ENCODE measurements at places on chromosomes 1 and 21.

DNA sequence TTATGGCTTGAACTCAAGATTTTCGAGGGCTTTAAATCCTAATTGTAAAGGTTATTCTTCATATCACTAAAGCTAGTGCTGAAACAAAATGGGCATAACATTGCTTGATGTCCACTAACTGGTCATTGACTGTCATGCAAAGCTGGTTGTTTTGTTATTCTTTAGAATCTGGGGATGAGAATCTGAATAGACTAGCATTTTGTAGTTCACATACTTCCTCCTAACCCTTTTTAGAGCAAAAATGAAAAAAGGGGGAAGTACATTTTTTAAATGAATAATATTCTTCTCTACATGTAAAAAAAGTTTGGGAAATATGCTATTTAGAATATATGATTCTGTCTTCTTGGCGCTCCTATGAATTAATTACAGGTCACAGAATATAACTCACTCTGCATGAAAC lies 72.2 kb upstream of the HMCN1 start:
- DNase-seq, result no peak

GRCh38 chr1:36562181-36562685 lies 79.5 kb upstream of the CSF3R start:
- no peak for DNase-seq

DNA sequence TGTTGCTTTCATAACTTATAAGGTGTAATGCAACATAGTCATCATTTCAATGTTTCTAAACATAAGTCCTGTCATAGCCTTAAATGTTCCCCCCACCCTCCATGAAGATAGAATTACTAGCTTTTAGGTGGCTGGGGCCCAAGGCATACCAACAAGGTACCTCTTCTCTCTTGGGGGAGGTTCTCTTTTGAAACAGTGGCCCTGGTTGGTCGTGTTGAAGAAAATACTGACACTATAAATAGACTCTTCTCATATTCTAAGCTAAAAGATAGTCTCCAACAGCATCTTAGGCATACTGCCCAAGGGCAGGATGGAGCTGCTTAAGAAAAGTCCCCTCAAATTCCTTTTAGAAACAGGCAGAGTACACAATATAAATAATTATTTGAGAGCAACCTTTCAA lies 255.0 kb downstream of the FAF1 start:
- no peak for DNase-seq

DNA sequence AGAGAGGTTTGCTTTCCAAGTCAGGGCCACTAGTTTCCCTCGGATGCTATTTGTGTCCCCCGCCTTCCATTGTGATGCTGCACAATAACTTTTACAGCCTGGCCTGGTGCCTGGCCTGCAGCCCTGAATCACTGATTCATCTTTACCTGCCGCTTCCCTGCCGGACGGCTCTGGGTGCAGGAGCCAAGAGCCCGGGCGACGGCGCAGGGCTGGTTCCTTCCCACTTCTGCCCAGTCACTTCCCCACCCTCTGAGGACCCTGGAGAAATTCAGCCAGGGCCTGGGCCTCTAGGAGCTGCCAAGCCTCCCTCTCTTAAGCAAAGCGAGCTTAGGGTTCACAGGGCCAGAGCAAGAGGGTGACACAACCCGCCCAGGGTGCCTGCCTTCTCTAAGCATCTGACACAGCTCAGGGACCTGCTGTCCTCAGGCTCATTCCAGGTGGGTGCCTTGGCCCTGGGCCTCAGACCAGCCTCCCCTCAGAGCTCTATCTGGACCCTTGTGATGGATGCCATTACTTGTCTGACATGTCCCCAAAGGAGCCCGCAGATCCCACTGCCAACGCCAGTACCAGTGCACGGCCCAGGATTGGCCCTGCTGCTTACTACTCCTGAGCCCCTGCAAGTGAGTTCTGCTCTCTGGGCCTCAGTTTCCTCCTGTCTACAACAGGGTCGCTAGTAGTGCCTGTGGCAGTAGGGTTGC lies 381.0 kb upstream of the VAMP3 start:
- DNase-seq, result no peak

DNA sequence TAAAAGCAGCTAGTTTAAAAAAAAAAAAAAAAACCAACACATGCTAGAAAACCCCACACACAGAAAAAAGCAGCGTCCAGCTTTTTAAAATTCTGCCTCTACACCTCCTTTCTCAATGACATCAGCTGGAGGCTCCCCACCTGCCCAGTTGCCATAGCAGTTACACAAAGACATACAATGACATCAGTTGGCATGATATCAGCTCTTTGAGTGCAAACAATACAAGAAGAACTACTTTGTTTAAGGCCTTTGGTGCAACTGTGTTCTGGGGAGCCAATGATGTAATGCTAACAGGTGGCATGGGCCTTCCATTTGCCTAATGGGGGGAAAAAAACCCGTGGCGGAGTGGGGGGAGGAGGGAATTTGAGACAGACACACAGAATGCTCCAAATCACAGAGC lies 32.9 kb downstream of the DUSP10 start:
- DNase-seq, result no peak

GRCh38 chr1:72284084-72284347 lies 1.7 kb upstream of the NEGR1 start:
- DNase-seq, result peak; percentile 31

GRCh38 chr1:77179632-77180031 lies 39.6 kb downstream of the PIGK start:
- no peak for DNase-seq

DNA sequence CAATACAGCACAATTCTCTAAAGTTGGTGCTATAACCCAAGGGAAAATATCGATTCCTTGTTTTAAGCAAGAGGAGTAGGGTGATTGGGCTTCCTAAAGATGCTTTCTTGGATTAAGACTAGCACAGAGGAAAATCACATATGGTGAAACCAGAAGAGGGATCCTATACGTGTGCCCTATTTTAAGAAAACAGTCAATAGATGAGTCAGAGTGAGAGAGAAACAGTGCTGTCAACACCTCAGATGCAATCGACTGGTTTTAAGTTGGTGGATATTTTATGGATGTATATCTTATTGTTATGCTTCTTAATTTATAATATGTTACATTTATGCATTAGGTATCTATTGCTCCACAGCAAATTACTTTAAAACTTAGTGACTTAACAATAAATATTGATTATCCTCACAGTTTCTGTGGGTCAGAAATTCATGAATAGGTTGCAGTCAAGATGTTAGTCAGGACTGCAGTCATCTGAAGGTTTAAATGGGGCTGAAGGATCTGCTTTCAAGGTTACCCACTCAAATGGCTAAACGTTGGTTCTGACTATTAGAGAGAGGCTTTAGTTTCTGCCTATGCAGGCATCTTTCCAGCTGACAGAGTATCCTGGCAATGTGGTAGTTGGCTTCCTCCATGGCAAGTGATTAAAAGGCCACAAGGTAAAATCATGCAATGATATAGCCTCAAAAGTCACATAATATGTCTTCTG lies 61.6 kb upstream of the DEPDC1 start:
- no peak for DNase-seq
